ENCODE measurements at places on chromosomes 5 and 9.

- DNase-seq, result peak; percentile 44
These were observed 53.0 kb downstream of the NUP214 start for GRCh38 chr9:131178382-131178781.

DNA sequence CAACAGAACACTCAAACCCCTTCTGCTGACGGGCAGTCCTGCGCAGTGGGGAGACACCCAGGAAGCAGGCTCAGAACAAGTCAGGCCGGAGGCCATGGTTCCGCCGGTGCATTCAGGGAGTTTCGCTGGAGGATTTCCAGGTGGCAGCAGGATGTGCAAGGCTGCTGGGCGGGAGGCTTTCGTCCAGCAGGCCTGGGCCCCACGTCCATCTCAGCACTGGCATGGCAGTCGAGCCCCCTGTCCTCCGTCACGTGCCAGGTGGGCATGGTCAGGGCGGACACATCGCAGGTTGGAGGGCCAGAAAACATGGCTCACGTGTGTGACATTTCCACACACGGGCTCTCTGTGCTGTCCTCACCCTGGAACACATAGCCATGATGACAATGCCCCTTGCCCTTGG, 299.9 kb upstream of the IRX2 start:
- no peak for DNase-seq

DNA sequence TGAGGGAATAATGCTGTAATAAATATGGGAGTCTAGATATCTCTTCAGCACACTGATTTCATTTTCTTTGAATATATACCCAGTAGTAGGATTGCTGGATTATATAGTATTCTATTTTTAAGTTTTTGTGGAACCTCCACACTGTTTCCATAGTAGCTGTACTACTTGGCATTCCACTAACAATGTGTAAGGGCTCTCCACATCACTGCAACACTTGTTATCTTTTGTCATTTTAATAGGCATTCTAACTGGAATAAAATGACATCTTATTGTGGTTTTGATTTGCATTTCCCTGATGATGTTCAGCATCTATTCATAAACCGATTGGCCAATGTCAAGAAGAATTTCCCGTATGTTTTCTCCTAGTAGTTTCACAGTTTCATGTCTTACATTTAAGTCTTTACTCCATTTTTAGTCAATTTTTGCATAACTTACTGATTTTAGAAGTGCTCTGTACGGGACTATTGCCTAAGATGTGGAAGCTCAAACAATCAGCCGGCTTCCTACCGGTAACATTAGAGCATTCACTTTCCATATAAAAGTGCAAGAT, 1078.8 kb downstream of the TAF11L14 start:
- DNase-seq, result no peak

- DNase-seq, result peak; percentile 82
These were observed 412.0 kb downstream of the ACTL7B start for GRCh38 chr9:108443741-108444140.

GRCh38 chr9:37669232-37669631, 18.5 kb downstream of the FRMPD1 start:
- DNase-seq, result peak; percentile 6

DNA sequence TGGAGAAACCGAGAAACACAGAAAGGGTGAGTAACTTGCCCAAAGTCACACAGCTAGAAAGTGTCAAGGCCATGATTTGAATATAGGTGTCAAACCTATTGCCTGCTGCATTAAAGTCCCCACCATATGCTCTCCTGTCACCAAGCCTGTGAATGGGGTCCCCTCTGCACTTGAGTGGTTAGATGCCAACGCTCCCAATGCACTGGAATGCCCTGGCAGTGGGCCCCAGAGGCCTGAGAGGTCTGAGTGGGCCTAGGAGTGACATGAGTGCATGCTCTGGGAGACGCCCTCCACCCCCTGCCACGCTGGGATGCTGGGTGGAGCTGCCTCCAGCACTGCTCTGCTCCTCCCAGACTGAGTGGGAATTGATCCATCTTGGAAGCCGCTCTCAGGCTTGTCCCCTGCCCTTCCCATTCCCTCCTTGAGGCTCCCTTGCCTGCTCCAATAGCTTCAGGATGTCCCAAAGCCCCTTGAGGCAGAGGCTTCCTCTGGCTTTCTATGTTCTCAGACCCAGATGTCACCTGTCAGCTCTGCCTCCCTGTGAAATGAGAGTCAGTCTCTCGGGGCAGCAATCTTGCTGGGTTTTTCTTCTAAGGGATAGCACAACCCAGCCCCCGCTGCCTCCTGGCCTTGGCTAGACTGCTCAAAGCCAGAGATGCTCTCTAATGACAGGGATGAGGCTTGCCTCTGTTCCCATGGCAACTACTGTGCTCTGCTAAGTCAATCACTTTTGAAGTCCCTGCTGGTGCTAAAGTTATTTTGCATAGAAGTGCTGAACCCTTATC, 6.6 kb upstream of the ARSI start:
- DNase-seq, result no peak

GRCh38 chr5:34897646-34898045, 17.7 kb downstream of the RAD1 start:
- DNase-seq, result no peak

DNA sequence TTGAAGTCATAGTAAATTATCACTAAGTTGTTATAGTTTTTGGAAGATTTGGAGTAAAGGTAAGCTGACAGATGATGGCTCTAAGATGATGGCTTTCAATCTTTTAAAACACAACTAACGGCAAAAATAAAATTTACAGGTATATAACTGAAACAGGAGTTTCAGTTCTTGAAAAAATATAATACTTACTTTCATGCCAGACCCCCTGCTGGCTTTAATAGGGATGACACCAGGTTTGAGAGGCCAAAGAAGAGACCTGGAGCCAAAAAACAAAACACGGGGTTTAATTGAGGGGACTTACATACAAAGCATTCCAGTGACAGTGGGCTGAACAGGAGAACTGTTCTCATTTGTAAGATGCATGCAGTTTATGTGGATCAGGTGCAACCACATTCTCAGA, 301.7 kb upstream of the PCSK5 start:
- DNase-seq, result peak; percentile 1

DNA sequence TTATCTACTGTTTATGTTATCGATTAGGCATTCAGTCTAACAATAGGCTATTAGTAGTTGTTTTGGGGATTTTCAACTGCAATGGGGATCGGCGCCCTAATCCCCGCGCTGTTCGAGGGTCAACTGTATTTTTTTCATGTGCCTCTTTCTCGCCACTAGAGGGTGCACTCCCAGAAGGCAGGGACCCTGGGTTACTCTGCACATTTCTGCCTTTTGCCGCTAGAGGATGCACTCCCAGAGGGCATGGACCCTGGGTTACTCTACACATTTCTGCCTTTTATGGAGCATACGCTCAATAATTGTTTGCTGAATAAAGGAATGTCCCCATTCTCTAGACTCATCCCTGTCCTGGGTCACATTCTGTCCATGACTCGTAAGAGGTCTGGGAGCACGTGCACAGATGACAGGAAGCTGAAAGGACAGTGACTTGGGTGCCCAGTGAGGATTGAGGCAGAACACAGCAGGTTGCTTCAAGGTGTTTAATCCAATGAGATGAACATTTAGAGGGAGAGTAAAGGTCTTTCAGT, 27.9 kb upstream of the RECK start:
- peak; percentile 75 for DNase-seq

- peak; percentile 41 for DNase-seq
These were observed 28.4 kb downstream of the GLRX start for GRCh38 chr5:95794070-95794516.

All from M059J (cell line).